Stimulated activated CD4-positive, alpha-beta T cell treated with anti-CD3 and anti-CD28 coated beads, Interleukin-12 subunit alpha, Interleukin-12 subunit beta, amount 100 ng/mL, for 24 hours (primary cell): ENCODE measurements at places on chromosomes 1 and 21.

GRCh38 chr1:5949085-5949760 is 43.0 kb downstream of the NPHP4 start:
- no peak for DNase-seq

- DNase-seq: no peak
Measured at GRCh38 chr21:15282665-15283064, 217.9 kb upstream of the NRIP1 start.

GRCh38 chr1:165883056-165883455 is 55.6 kb downstream of the UCK2 start:
- no peak for DNase-seq

DNA sequence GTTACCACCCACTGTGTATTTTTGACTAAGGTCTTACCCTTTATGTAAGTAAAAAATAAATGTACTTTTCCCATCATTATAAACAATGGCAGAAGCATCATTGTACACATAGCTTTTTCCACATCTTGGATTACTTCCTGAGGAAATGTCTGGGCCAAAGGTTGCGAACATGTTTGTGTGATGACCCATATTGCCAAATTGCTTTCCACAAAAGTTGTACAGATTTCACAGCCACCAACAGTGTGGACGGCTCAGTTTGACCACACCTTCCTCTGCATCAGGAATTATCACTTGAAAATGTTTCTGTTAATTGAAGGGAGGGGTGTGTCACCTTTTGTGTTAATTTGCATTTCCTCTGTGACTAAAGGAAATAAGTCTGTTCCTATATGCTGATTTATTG is 25.7 kb downstream of the AKNAD1 start:
- no peak for DNase-seq

DNA sequence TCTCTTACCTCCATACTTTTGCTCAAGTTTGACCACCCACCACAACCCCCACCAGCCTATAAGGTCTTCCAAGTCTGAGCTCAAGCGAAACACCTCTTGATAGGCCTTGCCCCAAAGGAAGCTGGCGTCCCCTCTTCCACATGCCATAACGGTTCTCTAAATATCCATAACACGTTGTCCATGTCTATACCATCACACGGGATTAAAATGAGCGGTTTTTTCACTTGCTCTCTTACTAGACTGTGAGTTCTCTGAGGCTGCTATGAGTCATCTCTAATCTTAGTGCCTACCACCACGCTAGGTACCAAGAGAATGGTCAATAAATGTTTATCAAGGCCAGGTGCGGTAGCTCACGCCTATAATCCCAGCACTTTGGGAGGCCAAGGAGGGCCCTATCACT is 41.0 kb downstream of the WASF2 start:
- DNase-seq: no peak

DNA sequence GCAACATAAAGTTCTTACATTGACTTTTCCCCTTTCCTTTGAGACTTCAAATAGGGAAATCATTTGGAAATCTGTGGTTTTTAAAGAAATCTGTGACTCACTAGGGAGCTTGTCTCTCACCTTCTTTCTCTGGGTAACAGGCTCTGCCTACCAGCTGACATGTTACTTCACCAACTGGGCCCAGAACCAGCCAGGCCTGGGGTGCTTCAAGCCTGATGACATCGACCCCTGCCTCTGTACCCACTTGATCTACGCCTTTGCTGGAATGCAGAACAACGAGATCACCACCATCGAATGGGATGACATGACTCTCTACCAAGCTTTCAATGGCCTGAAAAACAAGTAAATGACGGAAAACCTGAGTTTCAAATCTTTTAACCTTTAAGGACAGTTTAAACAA is 9.2 kb upstream of the CHIA start:
- no peak for DNase-seq

DNA sequence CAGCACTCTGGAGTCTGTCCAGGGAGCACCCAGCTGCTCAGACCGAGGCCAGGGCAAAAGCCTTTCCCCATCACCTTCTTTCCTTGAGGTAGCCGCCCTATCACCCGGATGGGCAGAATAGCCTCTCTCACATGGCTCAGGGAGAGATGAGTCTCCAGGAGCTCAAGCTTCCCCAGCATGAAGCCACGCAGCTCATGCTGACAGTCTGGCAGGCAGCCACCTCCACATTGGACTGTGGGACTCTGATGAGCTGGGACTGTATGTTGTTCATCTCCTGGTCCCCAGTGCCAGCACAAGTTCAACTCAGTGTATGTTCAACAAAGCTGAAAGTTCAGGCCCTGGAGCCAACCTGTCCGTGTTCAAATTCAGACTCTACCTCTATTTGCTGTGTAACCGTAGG is 75.2 kb upstream of the ZC3H12A start:
- no peak for DNase-seq

- no peak for DNase-seq
Measured at GRCh38 chr1:209493559-209493958, 90.0 kb upstream of the CAMK1G start.

- DNase-seq: no peak
Measured at GRCh38 chr1:230641346-230641745, 935 bp upstream of the COG2 start.

DNA sequence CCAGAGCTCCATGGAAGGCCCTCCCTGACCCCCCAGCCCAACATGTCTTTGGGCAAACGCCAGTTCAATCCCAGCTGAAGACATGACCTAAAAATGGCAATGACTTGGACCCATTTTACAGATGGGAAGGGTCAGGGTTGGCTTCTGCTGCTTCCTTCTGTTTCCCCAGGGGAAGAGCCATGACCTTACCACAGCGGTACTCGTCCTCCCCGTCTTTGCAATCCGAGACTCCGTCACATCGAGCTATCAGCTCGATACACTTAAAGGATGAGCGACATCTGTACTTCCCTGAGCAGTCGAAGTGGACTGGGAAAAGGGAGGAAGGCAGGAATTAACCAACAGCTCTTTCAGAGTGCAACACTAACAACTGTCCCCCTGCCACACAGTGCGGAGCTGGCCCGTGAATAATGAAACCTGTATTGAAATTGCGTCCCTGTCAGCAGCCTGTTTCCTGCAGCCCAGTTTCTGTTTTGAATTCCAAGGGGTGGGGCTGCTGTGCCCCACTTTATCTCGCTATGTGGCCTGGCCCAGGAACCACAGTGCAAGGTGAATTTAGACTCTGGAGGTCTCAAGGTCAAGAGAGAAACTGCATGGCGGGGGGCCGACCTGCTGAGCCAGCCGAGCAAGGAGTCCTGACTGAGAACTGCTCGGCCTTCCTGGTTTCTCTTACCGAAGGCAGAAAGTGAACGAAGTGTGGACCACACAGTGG is 7.0 kb downstream of the TMPRSS3 start:
- DNase-seq: no peak

DNA sequence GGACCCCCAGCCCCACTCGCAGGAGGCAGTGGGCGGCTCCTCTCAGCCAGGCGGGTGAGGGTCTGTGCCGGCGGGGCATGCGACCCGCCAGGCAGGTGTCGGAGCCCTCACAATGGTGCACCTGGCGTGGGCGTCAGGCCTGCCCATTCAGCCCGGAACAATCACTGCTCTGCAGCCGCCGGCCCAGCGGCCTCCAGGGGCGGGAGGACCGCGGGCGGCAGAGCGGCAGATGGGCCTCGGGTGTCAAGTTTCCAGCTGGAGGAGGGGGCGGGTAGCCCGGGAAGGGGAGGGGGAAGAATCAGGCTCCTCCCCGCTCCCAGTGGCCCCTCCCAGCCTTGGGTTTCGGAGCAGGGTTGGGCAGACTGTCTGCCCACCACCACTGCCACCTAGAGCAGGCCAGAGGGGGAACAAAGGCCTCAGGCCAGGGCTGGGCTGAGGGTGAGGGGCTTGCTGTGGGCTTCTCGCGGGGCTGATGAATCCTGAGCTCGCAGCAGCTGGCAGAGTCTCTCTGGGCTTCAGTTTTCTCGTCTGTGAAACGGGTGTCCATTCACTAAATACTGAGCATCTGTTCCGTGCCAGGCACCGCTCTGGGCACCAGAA is 39.5 kb upstream of the CASZ1 start:
- DNase-seq: no peak

DNA sequence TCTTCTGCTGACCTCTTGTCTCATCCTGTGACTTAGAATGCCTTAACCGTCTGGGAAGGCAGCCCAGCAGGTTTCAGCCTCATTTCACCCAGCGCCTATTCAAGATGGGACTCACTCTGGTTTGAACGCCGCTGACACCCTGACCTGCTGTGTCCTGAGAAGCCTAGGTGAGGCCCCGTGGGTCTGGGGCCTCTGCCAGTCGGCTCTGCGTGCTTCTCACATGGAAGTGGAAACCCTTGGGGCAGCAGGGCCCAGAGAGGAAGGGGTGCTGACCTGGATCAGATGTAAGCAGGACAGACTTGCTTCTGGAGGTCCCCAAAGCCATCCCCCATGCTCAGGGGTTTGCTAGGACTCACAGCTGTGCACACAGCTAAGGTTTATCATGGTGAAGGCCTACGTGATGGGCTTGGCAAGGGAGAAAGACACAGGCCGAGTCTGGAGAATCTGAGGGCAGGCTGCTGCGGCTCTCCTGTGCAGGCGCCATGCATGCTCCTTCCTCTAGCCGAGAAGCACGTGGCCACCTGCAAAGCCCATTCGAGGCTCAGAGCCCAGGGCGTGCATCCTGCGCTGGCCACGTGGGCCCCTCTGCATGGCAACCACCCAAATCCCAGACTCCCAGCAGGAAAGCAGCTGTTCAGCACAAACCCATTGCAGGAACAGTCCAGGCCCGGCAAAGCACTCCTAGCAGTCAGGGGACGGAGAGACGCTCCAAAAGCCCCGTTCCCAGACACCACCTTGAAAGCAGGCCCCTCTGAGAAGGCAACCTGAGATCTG is 3.8 kb downstream of the TRPM2 start:
- no peak for DNase-seq

DNA sequence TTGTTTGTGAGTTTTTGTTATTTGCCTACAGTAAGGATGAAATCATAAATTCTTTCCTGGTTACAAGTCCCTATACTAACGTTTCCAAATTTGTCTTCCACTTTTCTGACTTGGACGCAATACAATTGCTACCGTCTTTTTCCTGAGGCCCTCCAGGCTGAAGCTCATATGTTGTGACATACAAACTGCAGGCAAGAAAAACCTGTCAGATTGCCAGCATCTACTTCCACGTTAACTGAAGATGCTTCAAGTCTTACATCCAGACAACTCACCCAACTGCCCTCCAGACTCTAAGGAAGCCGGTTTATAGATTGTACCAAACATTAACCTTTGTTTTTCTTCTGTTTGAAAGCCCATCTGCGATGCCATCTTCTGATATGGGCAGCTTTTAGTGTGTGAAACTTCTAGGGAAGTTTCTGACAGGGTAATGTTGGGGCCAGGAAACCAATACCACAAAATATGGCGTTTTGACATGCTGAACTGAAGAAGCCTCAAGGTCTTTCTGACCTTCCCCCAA is 21.4 kb upstream of the RNF11 start:
- no peak for DNase-seq

- no peak for DNase-seq
Measured at GRCh38 chr1:47226121-47226838, 5.7 kb downstream of the TAL1 start.

- DNase-seq: no peak
Measured at GRCh38 chr1:230759369-230760065, 12.3 kb downstream of the CAPN9 start.

DNA sequence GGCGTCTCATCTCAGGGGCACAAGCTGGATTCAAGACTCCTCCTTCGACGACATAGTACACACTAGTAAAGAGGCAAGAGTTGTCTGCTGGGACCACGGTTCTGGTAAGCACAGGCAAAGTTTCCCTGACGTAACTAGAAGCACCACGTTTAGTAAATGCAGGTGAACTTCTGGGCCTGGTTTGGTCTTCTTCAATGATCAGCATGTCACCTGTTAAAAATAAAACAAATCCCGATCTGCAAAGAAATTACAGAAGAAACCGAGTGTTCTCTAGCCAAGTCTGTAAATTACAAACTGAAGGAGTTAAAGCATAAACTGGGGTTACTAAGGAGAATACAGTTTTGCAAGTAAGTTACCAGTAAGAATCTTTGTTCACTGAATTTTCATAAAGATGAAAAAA is 1.5 kb downstream of the YOD1 start:
- no peak for DNase-seq

DNA sequence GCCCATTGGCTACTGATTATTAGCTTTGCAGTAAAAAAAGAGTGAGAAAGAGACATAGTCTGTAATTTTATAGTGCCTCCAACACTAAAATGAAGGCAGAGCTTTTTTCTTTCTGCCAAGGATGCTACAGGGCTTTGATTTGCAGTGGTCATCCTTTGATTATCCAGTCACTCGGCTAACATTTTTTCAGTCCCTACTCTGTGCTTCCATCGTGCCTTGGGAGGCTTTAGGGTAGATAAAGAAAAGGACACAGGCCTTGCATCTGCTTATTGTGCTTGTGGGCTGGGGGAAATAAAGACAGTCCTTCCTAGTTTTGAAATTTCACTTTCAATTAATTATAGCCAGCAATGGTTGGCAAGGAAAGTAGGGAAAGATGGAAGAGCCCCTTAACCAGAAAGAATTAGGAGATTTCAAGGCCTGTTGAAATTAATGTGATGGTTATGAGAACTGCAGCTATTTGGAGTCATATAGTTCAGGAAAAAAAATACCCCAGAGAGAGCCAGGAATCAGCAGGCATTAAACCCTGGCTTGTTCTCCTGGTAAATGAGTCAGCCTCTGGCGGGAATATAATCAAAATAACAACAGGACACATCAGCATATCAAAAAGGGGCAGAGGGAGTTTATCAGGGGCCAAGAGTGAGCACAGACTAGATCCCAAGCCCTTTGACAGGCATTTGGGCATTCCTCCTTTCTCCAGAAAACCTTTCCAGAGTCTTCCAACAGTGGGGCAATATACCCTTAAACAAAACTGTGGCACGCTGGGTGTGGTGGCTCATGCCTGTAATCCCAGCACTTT is 27.4 kb downstream of the CACHD1 start:
- no peak for DNase-seq

GRCh38 chr1:175207971-175208370 is 15.4 kb upstream of the KIAA0040 start:
- DNase-seq: no peak

DNA sequence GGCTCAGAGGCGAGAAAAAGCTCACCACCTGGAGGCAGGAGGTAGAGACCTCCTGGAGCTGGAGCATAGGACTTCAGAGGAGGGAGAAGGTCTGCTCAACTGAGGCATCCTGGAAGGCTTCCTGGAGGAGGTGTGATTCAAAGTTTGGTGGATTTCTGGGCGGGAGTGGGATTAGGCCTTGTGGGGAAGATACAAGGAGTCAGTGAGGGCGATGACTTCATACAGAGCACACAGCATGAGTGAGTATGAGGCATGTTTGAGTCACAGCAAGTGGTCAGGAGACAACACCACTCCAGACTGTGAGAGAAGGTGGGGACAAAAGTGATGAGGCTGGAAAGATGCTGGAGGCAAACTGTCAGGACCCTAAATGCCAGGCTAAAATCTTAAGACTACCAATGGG is 77.6 kb downstream of the MATN1 start:
- no peak for DNase-seq
